ENCODE measurements at places on chromosomes 16 and 17.
A peak's percentile ranks its signal among the peaks of the same experiment; 100 is the strongest.

DNA sequence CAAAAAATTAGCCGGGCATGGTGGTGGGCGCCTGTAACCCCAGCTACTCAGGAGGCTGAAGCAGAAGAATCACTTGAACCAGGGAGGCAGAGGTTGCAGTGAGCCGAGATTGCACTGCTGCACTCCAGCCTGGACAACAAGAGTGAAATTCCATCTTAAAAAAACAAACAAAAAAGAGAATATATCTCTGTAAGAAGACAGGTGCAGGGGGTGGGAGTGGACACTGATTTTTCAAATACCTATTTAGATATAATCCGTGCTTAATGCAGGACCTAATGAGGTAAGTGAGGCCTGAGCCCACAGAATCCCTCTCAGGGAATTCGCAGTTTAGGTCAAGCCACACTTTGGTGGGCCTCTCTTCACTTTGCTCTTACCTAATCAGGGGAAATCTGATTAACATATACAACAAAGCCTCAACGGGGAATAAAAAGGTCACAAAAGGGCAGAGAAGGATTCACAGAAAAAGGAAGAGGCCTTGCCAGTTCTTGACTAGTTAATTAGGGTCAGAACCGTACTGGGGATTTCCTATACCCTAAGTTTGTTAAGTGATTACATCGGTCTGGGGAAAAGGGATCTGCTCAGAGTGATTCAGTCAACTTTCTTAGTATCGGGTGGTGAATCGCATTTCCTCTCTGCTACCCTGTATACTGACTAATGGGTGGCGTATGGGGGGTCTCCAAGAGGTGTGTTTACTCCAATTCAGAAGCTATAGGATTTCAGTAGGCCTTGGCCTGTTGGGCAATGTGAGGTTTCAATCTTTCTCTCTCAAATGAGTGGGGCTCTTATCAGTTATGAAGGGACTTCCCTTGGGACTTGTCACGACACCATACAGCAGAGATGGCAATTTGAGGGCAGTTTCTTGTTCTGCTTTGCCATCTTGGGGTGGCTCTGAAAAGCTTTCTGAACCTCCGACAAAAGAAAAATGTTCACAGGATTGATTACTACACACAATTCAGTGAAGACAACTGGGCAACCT lies 1.9 kb upstream of the NFAT5 start:
- peak; percentile 73 for DNase-seq

- peak; percentile 84 for DNase-seq
Measured at GRCh38 chr16:11233727-11234376, 22.2 kb downstream of the SOCS1 start.

DNA sequence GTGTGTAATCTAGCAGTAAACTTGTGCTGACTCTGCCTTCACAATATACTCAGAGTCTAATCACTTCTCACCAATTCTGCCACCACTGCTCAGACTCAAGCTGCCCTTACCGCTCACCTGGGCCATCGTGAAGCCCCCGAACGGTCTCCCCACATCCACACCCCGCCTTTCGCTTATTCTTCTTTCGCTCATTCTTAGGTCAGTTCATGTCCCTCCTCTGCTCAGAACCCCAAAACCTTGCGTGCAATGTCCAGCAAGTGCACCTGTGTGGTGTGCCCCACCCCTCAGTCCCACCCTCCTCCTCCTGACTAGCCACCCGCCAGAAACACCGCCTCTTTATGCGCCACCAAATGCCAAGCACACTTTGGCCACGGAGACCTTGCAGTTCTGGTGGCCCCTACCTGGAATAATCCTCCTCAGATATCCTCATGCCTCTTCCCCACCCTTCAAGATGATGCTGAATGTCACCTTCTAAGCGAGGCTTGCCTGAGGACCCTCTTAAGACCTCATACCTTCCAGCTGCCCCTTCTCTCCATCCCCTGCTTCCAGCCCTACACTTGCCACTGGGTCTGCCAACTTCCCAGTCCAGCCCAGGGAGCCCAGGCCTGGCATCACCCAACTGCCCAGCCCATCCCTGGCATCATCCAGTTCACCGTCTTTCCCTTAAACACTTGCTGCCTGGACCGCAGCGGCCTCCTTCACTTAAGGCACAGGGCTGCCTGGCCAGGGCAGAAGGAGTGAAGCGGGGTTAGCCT lies 34.3 kb upstream of the RBFOX3 start:
- no peak for DNase-seq

DNA sequence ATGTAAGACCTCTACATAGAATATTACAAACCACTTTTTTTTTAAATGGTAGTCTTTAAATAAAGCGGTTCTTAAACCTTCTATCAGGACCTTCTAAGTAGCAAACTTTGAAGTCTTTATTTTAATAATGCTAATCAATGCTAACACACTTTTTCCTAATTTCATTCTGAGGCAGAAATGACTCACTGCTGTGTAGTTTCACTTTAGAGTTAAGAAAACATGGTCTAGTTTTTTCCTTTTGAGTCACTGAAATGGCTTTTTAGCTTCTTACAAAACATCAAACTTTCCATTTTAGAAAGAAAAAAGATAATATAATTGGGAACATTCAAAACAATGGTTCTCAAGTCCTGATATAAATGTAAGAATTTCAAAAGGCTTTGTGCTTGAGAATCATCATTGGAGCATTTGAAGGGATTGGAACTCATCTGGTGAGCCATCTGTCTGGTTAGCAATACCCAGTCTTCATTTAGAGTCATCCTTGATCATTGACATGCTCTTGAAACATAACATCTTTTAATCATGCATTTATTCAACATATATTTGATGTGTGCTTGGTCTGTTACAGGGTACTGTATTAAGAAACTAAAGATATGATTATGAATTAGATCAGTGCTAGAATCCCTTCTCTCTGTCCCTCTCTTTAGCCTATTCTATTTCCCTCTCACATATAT lies 258.3 kb upstream of the MON1B start:
- DNase-seq: no peak

DNA sequence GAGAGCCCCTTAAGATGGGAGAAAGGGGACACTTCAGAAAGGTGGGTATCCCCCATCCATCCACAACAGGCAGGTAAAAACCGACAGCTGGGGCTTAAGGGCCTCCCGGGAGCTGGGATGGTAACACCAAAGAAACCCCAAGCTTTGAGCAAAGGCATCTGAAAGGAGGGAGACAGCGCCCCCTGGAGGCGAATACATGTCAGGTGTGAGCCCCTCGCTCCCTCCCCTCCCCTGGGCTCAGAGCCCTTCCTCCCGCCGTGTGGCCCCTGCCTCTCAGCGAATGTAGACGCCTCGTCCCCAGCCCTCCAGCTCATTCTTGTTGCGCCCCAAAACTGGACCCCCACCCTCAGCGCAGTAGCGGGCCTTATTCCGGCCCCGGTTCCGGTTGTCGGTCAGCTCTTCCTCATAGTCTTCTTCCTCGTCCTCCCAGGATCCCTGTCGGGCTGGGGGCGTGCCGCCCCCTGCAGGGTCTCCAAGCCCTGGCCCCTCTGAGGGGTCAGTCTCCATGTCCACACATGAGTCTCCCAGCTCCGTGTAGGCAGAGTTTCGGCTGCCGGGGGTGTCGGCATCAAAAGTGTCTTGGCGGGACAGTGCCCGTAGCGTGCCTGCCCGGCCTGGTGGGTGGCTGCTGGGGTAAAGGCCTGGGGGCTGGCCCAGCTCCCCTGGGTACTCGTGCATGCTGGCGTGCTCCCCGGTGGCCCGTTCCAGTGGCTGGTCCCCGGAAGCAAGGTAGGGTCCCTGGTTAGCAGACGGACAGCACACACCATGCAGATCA lies 9.1 kb upstream of the ARL5C start:
- peak; percentile 82 for DNase-seq

DNA sequence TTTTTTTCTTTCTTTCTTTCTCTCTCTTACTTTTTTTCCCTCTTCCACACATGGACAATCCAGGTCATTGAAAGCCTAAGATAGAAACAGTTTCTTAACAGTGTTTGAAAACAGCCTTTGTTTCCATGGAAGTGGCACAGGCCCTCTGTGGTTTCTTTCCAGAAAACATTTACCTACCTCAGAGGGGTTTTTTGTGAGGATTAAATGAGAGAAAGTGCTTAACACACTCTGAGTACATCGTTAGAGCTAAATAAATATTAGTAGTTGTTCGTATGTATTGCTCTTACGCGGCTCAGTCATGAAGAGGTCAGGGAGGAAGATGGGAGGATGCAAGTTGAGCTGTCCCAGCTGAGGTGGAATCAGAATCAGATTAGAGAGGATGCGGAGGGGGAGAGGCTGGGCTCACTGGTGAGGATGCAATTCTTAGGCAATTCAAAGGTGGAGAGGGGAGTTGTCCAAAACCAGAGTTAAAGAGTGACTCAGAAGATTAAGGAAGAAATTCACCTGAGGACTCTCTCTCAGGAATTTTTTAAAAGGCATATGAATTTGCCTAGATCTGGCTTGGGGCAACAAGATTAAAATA lies 345.4 kb downstream of the PMP22 start:
- no peak for DNase-seq

GRCh38 chr16:11225677-11226549 lies 30.1 kb downstream of the SOCS1 start:
- DNase-seq: no peak

GRCh38 chr17:48051706-48052486 lies 3.7 kb downstream of the NFE2L1 start:
- no peak for DNase-seq

DNA sequence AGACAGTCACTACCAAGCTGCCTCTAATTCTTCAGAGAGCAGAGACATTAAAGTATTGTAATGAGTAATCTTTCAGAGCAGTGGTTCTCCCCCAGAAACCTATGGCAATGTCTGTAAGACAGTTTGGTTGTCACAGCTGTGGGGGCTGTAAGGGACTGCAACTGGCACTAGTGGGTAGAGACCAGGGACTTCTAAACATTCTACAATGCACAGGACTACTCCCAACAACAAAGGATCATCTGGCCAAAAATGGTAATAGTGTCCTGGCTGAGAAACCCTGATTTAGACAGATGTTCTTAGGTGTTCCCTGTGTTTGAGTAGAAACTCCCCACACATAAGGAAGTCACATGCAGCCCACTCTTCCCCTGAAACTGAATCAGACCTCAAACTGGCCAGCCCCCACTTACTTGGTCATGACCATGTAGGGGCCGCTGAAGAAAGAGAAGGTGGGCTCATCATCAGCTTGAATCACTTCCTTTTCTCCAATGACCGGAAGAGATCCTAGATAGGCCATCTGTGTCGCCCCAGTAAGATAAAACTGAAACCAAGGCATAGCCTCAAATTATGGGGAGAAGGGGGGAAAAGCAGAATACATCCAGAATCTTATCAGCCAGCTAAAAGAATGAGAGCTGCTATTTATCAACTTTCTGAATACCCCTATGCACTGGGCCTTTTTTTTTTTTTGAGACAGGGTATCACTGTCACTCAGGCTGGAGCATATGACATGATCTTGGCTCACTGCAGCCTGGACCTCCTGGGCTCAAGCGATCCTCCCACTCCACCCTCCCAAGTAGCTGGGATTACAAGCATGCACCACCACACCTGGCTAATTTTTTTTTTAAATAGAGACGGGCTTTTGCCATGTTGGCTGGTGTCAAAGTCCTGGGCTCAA lies 75.8 kb downstream of the TEX14 start:
- DNase-seq: no peak

- peak; percentile 31 for DNase-seq
Measured at GRCh38 chr17:2101448-2102257, 46.8 kb downstream of the HIC1 start.

- DNase-seq: no peak
Measured at GRCh38 chr17:325270-326009, 27.2 kb downstream of the RPH3AL start.

- no peak for DNase-seq
Measured at GRCh38 chr17:81340607-81341515, 45.8 kb upstream of the SLC38A10 start.

GRCh38 chr16:83603723-83604570 lies 203.8 kb upstream of the HSBP1 start:
- DNase-seq: no peak

GRCh38 chr16:1069154-1069553 lies 3.4 kb upstream of the SSTR5 start:
- peak; percentile 25 for DNase-seq

DNA sequence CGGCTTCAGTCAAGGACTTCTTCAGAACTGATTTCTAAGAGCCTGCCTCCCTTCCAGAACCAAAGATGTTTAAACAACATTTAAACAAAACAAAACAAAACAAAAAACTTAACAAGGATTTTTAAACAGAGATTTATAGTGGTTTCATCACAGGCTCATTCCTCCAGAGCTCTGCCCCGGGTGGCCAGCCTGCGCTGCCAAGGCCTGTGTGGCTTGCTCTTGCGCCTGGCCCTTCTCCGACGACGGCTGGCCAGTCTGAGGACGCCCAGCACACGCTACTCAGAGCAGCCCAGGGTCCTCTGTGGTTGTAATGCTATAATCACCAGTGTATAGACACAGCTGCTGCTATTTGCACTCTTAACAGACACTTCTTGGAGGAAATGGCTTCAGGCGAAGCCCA lies 307.2 kb upstream of the MYOCD start:
- DNase-seq: no peak

DNA sequence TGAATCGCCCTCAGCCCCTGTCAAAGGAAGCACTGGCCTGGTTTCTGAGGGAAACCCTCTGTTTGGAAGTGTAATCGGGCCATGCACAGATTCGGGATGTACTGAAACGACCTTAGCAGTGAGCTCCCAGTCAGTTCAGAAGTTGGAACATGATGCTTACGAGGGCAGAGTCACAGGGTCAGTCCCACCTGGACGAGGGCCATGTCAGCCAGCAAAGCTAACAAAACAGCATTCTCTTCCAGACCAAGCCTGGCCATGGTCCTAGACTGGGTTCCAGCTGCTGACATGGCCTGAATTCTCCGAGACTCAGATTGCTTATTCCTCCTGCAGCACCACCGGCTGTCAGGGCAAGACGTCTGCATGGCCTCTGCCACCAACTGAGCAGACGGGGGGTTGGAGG lies 192.2 kb upstream of the WSCD1 start:
- no peak for DNase-seq

GRCh38 chr17:74744714-74745547 lies 3.5 kb upstream of the NHERF1 start:
- DNase-seq: peak; percentile 91

DNA sequence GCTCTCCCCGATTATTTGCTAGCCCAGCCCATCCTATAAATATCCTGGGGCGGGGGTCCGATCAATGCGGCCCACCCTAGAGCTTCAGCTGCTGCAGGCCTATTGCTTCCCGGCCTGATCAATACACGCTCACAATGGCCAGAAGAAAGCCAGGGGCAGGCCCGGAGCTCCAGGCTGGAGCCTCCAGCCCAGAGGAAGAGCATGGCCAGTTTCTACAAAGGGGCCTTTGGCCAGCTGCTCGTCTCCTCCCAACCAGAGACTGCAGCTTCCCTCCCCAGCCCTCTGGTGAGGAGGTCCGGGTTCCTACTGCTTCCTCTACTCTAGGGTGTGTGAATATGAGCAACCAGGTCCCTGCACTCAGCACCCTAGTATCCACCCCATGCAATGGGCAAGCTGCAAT lies 36.7 kb downstream of the SALL1 start:
- DNase-seq: no peak

DNA sequence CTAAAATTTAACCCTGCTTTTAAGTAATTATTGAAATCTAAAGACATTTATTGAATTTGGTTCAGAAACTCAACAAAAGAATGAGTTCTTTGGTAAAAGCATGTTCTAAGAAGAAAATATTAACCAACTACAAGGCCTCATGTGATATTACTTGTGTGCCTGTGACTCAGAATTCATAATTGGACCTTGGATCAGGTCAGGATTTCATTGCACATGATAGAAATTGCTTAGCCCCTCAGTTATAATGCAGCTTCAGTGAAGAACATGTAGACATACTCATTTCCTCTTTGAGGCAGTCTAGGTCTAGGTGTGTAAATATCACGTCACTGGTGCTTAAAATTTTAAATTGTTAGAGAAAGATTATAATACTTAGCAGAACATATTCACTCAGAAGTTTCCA lies 410.0 kb upstream of the SOX9 start:
- no peak for DNase-seq
